ENCODE measurements at places on chromosomes 12 and 14.

- no peak for DNase-seq
Observed at GRCh38 chr12:99911967-99912366, 72.8 kb downstream of the ANKS1B start.

- no peak for DNase-seq
Observed at GRCh38 chr12:968545-968944, 19.1 kb upstream of the RAD52 start.

- DNase-seq: peak; percentile 51
Observed at GRCh38 chr12:92702754-92703679, at the start of gene PLEKHG7. Gene PLEKHG7 (plus strand): TSS chr12:92702989. CDS start chr12:92706632, 3,643 bp downstream.

- DNase-seq: no peak
Observed at GRCh38 chr12:115433014-115433634, 749.1 kb upstream of the TBX3 start.

- DNase-seq: peak; percentile 57
Observed at GRCh38 chr12:71694099-71694820, 8.4 kb downstream of the TMEM19 start.

- no peak for DNase-seq
Observed at GRCh38 chr12:27213830-27214787, 30.0 kb upstream of the STK38L start.

GRCh38 chr12:110794623-110795280 lies 52.0 kb upstream of the CCDC63 start:
- DNase-seq: no peak

- DNase-seq: no peak
Observed at GRCh38 chr12:75815756-75816155, 215.8 kb downstream of the PHLDA1 start.

- DNase-seq: no peak
Observed at GRCh38 chr12:80268924-80269749, 169.8 kb downstream of the OTOGL start.

DNA sequence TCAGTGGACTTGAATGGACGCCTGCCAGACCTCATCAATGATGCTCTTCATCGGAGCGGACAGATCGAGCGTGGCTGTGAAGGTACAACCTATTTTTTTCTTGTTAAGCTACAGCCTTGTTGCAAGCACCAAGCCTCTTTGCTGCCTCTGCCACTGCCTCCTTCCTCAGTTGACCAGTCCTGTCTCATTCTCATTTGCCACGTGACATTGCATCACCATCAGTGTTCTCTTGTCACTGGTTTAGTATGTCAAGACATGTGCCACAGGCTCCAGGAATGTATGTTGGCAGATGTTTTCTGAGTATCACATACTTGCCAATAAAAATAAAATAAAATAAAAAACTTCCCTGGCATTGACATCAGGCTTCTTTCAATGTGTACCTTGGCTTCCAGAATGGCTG lies 798.1 kb downstream of the NRXN3 start:
- no peak for DNase-seq
